Smooth muscle cell of trachea (primary cell): ENCODE measurements at places on chromosomes 5 and 9. TPM values are rescaled to one million over a fixed set of nuclear protein-coding genes. Genes with fewer than 3 reads are reported as not detected.

The LCN6 gene
- total RNA-seq: not detected in 2 replicates

The CER1 gene
- not detected in 2 replicates for total RNA-seq

The EPB41L4B gene
- 0.15 and 0.66 TPM in 2 replicates for total RNA-seq

The STING1 gene
- total RNA-seq: 58.9 and 67.6 TPM in 2 replicates

The IQGAP2 gene
- total RNA-seq: 6.1 and 15.1 TPM in 2 replicates

The RMRP gene
- 6,137 and 10,606 TPM in 2 replicates for total RNA-seq

The AGXT2 gene
- total RNA-seq: 0.17 TPM in 1 of 2 replicates, not detected in the other

The SLC25A2 gene
- 0.50 and 1.0 TPM in 2 replicates for total RNA-seq

The CCDC152 gene
- total RNA-seq: 5.8 and 8.0 TPM in 2 replicates
